Globus pallidus (tissue), 1 donor: ENCODE measurements at places on chromosomes 2 and 18.

DNA sequence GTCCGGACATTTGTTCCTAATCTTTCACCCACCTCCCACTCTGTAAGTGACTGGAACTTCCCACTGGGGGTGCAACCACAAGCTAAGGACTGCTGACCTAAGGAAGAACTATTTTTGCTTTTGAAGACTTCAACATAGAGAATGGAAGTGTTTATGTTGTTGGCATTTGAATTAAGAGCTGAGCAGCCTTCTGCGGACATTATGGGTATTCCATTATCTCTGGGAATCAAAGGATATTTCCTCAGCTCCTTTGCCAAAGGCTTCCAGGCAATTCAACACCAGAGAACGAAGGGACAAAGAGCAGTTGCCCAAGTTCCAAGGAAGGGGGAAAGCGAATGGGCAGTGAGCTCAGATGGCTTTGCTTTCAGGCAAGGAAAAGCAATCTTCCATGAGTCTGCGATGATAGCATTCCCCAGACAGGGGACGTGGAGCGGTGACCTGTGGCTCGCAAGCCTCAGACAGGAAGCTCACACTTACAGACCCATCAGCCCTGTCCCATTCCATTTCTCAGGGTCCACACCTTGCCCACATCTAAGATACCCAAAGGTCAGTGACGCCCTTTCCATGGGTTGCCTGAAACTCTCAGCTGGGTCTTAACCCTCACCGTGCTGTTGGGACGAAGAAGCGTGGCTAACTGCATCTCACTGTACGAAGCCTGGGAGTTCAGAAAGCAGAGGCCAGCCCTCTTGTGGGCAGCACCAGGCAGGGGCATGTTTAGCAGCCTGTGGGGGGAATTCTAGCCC, 116.8 kb downstream of the COPS8 start:
- no peak for DNase-seq

GRCh38 chr2:10441948-10442347, 6.2 kb downstream of the ODC1 start:
- no peak for DNase-seq

- DNase-seq = no peak
Measured at GRCh38 chr18:59050661-59051057, 89.0 kb upstream of the SEC11C start.

GRCh38 chr2:101704816-101705578, 7.5 kb downstream of the MAP4K4 start:
- DNase-seq = no peak

DNA sequence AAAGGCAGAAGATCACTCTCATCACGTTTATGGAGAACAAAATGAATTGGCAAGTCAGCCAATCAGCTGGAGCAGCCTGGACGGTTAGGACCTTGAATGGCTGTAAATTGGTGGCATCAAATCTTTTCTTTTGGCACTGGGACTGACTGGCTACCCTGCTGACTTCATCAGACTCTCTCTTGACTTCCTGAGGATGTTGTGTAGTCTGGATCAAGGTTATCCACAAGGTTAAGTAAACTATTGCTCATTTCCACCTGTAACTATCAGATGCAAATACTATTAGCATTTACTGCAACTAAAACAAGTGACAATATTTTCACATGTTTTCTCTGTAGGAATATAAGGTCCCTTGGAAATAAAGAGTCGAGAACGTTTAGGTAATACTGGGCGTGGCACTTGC, 134.3 kb upstream of the RASGRP3 start:
- DNase-seq = no peak

DNA sequence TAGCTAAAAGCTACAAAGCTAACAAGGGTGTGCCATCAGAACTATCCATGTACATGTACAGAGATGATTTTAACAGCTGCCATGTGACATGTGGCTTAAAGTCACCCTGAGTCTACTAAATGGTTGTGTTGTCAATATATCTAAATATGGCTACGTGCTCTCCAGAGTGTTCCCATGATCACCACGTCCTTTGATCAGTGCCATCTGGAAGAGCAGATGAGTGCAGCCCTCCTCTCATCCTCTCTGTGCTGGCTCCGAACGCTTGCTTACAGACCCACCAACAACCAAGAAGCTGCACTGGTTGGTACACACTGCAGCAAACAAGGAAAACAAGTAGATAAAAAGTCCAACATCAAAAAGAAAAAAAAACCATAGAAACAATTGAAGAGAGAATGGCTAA, 88.6 kb upstream of the NARS1 start:
- DNase-seq = no peak

DNA sequence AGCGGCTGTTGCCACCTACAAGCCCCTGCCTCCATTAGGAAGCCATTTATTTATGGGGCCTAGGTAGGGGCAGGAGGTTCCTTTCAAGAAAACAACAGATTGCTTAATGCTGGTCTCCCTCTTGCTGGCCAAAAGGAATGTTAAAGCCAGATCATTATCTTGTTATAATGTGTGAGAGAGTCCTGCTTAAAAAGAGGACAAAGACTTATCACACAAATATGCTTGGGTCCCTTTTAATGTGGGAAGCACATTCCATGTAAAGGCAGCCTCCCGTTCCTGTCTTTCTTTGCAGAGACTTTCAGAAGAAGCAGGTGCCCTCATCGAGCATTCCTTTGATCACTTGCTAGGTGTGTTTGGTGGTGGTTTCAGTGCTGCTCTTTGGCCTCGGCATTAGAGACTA, 76.4 kb downstream of the AGAP1 start:
- no peak for DNase-seq

- DNase-seq = no peak
Measured at GRCh38 chr2:18454692-18455235, 105.7 kb downstream of the RDH14 start.

- no peak for DNase-seq
Measured at GRCh38 chr2:1004398-1004797, 53.7 kb downstream of the SNTG2 start.

DNA sequence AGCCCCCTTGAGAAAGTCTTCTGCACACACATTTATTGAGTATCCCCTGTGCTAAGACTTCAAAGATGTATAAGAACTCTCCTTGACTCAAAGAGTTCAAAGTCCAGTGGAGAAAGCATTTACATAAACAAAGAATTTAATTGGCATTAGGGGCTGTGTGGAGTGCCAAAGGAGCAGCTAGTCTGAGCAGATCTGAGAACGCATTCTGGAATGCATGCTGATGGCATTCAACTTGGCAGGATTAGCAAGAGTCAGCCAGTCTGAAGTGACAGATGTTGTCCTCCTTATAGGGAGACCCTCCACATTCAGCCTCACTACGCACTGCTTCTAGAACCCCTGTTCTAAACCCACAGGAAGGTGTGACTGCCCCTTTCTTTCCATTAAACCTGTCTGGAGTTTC, 191.5 kb downstream of the RAD51AP2 start:
- DNase-seq = no peak

DNA sequence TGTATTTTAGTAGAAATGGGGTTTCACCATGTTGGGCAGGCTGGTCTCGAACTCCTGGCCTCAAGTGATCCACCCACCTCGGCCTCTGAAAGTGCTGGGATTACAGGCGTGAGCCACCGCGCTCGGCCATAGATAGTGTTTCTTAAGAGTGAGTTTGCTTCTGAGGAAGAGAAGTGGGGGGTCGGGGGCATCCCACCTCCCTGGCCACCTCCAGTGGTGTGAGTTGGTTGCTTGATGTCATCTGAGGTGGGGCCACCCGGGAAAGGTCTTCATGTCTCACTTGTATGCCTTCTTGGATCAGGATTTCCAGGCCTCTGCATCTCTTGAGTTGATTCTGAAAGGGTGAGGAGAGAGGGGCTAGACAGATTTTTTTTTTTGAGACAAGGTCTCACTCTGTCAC, 57.1 kb downstream of the AGAP1 start:
- DNase-seq = no peak

GRCh38 chr2:222239945-222240675, 58.7 kb downstream of the PAX3 start:
- DNase-seq = no peak

- DNase-seq = no peak
Measured at GRCh38 chr18:66252703-66253102, 351.2 kb downstream of the CDH19 start.

DNA sequence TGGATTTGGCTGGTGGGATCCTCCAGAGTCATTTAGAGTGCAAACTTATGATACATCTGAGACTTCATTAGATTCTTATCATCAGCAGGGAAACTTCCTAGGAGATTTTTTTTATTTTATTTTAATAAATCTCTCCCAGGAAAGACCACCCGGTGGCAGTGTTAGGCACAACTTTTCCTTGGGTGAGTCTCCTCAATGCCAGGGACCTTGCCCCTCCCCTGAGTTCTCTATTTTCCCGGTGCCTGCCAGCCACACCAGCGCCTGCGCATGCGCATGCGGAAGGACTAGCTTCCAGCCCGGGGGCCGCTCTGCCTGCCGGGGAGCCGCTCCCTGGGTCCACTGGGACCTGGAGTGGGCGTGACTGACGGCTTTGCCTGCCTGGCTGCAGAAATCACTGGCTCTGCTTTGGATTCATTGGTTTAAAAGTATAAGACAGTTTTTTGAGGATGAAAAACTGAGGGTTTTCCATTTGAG, 86.6 kb downstream of the TMEM182 start:
- DNase-seq = peak; percentile 70

- no peak for DNase-seq
Measured at GRCh38 chr18:12579775-12580174, 78.1 kb downstream of the SPIRE1 start.

DNA sequence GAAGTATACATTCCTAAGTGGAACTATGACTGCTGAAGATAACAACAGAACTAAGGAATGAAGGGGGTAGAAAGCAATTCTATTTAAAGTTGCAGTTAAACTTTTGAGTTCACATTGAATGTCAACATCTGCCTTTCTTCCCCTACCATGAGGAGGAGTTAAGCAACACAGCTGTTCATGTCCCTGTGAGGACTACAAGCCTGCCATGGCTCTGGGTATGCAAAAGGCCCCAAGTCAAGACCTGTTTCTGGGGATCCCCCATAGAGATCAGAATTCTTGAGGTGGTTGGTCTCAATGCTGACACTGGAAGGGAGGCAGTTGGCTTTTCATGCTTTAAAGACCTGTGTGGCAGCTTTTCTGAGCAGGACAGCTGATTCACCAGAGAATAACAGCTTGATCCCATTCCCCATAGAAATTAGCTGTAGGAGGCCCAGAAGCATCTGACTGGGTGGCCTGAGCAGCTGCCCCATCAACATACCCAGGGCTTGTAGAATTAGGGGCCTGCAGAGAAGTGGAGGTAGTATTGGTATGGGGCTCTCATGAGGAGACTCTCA, 131.0 kb downstream of the SETBP1 start:
- no peak for DNase-seq

DNA sequence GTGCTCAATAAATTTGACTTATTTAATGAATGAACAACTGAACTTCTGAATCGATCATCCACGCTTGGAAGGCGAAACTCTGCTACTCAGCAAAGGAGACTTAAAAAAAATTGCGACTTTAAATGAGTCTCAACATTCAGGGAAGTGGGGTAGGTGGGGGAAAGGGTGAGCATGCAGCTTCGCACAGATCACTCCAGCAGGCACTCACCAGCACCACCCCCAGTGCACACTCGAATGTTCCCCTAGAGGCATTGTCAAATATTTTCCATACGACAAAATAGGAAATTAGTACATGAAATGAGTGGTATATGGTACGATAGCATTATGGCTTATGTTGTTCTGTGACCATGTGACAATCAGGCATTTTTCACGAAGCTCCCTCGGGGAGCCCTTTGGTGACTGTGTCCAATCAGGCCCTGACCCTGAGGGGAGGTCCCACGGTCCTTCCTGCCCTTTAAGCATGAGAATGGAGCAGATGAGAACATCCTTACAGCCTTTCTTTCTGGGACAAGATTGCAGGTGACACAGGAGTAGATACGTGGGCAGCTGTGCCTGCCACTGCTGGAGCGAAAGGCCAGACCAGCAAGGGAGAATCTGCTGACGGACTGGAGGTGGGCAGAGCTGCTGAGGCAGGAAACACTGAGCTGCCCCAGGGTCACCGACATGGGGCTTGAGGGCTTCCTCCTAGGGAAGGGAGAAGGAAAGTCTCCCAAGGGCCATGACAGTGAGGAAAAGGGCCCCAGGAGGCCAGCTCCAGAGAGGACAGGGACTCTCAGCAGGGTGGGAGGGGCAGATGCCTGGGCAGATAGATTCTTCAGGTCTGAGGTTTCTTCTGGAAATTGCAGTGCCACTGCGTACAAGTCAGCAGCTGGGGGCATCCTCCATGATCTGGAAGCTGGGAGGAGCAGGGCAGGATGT, 101.3 kb upstream of the ID2 start:
- no peak for DNase-seq

GRCh38 chr2:101052147-101052546, 50.1 kb downstream of the RPL31 start:
- no peak for DNase-seq

DNA sequence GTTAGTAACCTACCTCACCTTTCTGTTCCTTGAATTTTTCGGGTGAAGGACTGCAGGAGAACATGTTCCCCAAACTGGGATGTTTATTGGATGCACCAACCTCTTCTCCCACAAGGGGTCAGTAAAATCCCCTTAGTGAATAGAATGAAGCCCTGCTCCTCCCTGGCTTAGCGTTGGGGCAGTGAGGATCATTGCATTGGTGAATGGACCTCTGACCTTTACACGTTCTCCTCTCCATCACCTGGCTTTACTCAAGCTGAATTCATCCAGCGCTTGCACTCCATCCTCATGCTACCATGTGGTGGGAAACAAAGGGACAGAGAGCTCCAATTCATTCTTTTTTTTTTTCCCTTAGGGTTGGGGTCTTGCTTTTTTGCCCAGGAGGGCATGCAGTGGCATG, 157.2 kb downstream of the MIB1 start:
- DNase-seq = peak; percentile 26

DNA sequence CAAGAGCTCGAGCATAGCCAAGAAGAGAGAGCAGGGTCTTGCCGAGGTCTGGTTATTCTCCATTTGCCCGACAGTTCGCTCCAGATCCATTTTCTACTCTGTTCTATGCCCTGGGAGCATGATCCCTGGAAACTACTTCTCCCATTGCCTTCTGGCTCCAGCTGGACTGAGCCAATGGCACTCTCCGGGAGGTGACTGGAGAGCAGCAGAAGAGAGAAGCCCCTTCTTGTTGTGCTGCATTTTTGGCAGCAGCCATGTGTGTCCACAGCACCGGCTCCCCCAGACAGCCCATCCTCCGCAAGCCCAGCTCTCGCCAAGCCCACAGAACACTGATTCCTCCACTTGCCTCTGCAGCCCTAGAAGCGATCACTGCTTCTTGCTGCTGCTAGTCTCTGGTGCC, 345.5 kb downstream of the TNS1 start:
- DNase-seq = peak; percentile 58

GRCh38 chr18:42412281-42412680, 457.2 kb downstream of the PIK3C3 start:
- no peak for DNase-seq

DNA sequence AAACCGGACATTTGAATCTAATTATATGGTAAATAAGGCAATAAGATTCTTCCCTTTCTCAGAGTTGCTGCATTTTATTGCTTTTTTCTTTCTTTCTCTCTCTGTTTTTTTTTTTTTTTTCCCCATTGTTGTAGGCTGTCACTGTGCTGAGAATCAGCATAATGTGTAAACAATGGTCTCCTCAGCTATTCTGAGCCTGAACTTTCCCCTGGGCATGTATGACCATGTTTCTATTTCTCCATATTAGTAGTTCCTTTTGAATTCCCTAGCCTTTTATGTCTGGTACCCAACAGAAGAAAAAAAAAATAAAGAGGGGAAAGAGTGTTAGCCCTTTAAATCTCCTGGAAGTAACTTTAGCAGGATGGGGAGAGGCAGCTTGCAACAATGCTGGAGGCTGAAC, 1862.5 kb downstream of the SUCLG1 start:
- DNase-seq = no peak

- no peak for DNase-seq
Measured at GRCh38 chr18:79828258-79828657, 30.5 kb downstream of the KCNG2 start.

GRCh38 chr2:203484266-203485112, 50.6 kb downstream of the RAPH1 start:
- DNase-seq = peak; percentile 54

GRCh38 chr2:233460726-233461441, 105.7 kb downstream of the USP40 start:
- DNase-seq = peak; percentile 37
